ENCODE measurements at places on chromosomes 5 and 9. TPM values are rescaled to one million over a fixed set of nuclear protein-coding genes. Genes with fewer than 3 reads are reported as not detected.

Gene VCAN
- 0.85 TPM for polyA plus RNA-seq

Gene FGF18
- polyA plus RNA-seq, result not detected

GRCh38 chr5:56019306-56020272 is 24.8 kb upstream of the IL6ST start:
- H3K27ac ChIP-seq, result no peak overlapping the region
- H3K36me3 ChIP-seq, result no peaks in the 10 kb centered on the region
- no peaks in the 10 kb centered on the region for H3K27me3 ChIP-seq
- no peak overlapping the region for H3K4me3 ChIP-seq

DNA sequence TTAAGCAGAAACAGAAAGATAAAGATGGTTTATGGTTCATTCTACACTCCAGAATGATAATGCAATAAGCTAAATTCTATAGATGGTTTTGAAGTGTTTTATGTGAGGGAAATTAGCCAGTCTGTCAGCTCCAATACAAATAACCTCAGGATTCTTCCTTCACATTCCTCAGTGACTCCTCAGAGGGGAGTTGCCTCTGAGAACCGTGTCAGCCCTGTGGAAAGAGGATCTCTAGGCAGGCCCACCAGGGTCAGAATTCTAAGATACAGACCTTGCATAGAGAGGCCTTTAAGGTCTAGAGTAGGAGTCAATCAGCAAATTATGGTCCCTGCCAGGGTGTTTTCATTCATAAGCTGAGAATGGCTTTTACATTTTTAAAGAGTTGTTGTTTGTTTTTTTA is 26.6 kb downstream of the RUSC2 start:
- H3K27ac ChIP-seq, result no peak overlapping the region
- no peaks in the 10 kb centered on the region for H3K4me1 ChIP-seq
- no peaks in the 10 kb centered on the region for H3K36me3 ChIP-seq
- no peak for DNase-seq
- H3K27me3 ChIP-seq, result peaks cover 8% of the 10 kb centered on the region

GRCh38 chr9:18837402-18837801 is 195.6 kb downstream of the SAXO1 start:
- DNase-seq, result no peak
- no peak overlapping the region for H3K27ac ChIP-seq
- no peaks in the 10 kb centered on the region for H3K4me1 ChIP-seq
- no peaks in the 10 kb centered on the region for H3K36me3 ChIP-seq
- no peak overlapping the region for H3K4me3 ChIP-seq
- H3K27me3 ChIP-seq, result no peaks in the 10 kb centered on the region

DNA sequence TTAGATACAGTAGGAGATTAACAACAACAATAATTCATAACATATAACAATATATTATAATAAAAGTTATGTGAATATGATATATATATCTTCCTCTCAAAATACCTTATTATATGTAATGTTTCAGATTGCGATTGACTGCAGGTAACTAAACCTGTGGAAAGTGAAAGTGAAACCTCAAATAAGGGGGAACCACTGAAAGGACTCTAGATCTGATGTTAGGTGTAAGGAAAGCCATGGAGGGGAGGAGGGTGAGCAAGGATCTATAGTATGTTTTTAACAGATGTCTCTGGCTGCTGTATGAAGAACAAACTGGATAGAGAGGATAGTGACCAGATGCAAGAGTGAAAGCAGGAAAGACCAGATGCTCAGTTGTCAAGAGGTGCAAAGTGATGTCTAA is 5.8 kb upstream of the FSTL4 start:
- no peak overlapping the region for H3K27ac ChIP-seq
- peak overlapping the region; percentile 63 for H3K4me3 ChIP-seq

GRCh38 chr5:123746683-123747360 is 234.8 kb downstream of the CSNK1G3 start:
- H3K4me3 ChIP-seq, result no peak overlapping the region
- no peak for DNase-seq
- no peaks in the 10 kb centered on the region for H3K4me1 ChIP-seq
- no peak overlapping the region for H3K27ac ChIP-seq
- no peaks in the 10 kb centered on the region for H3K27me3 ChIP-seq

Data from CD4-positive, CD25-positive, alpha-beta regulatory T cell (primary cell).